ENCODE measurements at places on chromosomes 11 and 22.

DNA sequence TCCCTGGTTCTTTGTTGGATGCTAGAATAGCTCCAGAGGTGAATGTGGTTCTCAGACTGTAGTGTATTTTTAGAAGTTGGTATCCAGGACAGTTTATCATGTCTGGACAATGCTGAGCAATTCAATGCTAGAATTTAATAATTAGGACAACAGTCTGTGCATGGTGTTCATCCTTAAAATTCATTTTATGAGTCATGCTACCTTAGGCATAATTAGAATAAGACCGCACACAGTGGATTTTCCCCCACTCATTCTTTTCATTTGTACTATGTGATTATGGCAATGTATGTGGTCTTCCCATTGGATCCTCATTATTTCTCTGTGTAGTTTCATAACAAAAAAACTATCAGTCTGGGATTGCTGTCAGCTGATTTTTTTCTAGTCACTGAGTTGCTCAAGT lies 196.7 kb downstream of the ARHGAP42 start:
- no peak for DNase-seq

- DNase-seq, result no peak
These were observed 67.0 kb downstream of the WNT11 start for GRCh38 chr11:76139314-76139713.

DNA sequence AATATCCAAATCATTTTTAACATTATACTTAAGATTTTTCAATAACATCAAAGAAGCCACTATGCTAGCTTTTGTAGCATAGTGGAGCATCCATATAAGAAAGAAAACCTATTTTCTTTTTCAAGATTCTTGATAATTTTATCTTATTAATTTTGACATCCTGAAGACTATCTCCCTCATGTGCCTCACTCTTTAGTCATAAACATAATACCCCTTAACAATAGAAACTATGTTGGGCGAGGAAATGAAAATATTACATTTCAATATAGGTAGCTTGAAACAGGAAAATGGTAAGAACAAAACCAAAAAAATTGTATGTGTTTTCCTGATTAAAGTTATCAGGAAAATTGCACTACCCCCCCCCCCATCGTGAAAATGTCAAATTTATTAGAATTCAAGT lies 40.1 kb downstream of the ELMOD1 start:
- no peak for DNase-seq

- no peak for DNase-seq
These were observed 499.1 kb downstream of the MN1 start for GRCh38 chr22:27302501-27302900.

DNA sequence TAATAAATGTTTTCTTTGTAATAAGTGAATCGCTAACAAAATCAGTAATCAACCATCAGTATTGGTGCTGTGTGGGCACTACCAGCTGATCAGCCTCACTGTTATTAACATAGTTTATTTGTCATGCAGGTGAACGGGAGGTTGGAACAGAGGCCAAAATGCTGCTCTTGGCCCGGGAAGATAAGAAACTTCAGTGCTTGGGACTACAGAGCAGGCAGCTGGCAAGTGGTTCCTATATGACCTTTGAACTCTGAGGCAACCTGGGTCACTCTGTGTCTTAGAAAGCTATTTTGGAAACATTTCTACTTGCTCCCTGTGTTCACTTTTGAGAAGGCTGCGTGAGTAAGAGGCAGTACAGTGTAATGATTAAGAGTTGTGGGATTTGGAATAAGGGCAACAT lies 36.5 kb upstream of the DNAJB13 start:
- no peak for DNase-seq

DNA sequence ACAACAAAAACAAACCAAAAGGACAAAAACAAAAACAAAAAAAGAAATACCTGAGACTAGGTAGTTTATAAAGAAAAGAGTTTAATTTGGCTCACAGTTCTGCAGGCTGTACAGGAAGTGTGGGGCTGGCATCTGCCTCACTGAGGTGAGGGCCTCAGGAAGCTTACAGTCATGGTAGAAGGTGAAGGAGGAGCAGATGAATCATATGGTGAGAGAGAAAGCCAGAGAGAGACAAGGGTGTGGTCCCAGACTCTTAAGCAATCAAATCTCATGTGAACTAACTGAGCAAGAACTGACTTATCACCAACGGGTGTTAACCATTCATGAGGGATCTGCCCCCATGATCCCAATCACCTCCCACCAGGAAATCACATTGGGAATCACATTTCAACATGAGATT lies 58.8 kb upstream of the ZBED5 start:
- DNase-seq, result no peak

GRCh38 chr11:68032003-68032402 lies 1.5 kb downstream of the NDUFS8 start:
- DNase-seq, result no peak

- DNase-seq, result no peak
These were observed 419.5 kb upstream of the TENM4 start for GRCh38 chr11:79860336-79860735.

DNA sequence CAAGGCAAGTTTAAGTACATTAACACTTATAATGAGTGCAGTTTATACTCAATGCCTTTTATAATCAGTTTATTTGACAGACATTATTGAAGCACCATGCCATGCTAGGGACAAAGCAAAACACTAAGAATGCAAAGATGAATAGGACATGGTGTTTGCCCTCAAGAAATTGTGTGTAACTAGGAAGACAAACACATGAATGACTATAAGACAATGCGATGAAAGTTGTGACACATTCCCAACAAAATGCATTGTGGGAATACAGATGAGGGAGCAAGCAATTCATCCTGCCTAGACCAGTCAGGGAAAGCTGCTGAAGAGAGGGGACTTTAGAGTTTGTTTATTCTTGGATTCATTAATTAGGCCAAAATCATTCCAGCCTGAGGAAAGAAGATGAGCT lies 133.8 kb upstream of the TRPC6 start:
- no peak for DNase-seq

GRCh38 chr11:65500387-65501185 lies 1.7 kb downstream of the MALAT1 start:
- DNase-seq, result no peak

GRCh38 chr11:117097014-117097388 lies 1.2 kb downstream of the SIK3 start:
- DNase-seq, result no peak

DNA sequence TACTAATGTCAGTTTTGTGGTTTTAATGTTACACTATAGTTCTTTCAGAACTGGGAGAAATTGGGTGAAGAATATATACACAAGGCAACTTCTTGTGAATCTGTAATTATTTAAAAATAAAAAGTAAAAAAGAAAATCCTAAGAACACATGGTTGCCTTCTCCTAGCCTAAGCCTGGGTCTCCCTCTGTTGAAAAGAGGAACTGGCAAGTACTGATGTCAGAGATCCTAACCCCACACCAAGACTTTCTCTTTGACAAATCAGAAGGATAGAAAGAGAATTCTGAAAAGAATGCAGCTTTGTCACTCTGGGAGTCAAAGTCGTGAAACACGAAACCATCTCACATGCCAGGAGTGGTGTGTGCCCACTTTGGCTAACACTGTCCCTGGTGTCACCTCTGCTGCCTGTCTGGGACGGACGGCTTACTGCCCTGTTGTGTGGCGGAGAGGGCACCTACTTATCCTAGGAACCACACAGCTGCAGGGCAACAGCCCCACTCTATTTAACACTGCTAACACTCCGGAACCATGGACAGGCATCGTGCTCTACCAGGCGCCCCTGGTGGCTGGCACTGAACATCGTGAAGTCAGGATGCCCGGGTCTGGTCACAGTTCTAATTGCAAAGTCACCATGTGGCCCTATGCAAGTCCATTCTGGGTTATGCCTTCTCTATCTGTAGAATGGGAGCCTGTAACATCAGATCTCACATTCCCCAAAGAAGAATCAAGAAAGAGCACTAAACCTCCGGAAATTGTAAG lies 108.7 kb upstream of the CD82 start:
- no peak for DNase-seq

DNA sequence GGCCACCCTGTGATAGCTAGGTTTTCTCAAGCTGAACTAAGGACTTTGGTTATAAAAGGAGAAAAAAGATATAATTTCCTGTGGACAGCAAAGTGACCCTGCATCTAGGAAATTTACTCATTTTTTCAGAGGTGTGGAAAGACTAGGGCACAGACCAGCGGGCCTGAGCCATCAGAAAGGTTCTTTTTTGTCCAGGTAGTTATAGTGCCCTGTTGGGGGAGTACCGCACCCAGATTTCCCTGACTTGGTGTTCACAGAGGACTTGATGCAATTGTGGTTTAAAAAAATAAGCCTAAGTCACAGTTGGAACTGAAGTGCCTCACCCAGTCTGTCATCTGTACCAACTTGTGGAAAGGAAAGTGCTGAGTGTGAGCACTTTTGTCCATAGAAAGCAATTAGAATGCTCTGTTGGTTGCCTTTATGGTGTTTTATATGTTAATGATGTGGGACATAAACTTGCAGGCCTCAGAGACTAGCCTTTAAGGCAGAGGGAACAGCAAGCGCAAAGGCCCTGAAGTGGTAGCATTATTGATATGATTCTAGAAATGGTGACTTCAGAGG lies 3.1 kb downstream of the SYT9 start:
- DNase-seq, result no peak

DNA sequence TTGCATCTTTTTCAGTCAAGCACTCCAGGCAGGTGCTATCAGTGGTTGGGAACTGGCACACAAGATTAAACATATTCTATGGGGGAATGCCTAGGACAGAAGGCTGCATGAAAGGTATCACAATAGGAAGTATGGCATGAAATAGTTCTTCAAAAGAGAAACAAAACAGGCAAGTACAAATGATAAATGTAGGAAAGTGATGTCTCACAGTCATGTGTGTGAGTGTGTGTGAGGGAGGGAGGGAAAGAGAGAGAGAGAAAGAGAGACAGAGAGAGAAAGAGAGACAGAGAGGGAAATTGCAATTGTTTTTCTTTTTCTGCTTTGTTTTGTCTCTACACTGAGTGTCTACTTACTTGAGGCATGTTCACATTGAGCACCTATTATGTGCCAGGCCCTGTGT lies 456.3 kb downstream of the MIAT start:
- no peak for DNase-seq

Data from activated CD4-positive, CD25-positive, alpha-beta regulatory T cell treated with anti-CD3 and anti-CD28 coated beads, Interleukin-2, amount 50 U/mL, for 16 hours (primary cell).